ENCODE measurements at places on chromosomes 13 and 19.
A peak's percentile ranks its signal among the peaks of the same experiment; 100 is the strongest.

- no peak for DNase-seq
Observed at GRCh38 chr19:33621811-33622504, at the start of gene CHST8. Gene CHST8 (plus strand): TSS chr19:33621953. CDS start chr19:33689262, 67,309 bp downstream.

- no peak for DNase-seq
Observed at GRCh38 chr13:93653776-93654175, 427.2 kb downstream of the GPC6 start.

- DNase-seq: no peak
Observed at GRCh38 chr13:110965038-110965754, 50.3 kb upstream of the ANKRD10 start.

- no peak for DNase-seq
Observed at GRCh38 chr19:44072543-44073401, 813 bp downstream of the ZNF284 start.

- no peak for DNase-seq
Observed at GRCh38 chr19:38255383-38256014, 675 bp downstream of the PPP1R14A start.

DNA sequence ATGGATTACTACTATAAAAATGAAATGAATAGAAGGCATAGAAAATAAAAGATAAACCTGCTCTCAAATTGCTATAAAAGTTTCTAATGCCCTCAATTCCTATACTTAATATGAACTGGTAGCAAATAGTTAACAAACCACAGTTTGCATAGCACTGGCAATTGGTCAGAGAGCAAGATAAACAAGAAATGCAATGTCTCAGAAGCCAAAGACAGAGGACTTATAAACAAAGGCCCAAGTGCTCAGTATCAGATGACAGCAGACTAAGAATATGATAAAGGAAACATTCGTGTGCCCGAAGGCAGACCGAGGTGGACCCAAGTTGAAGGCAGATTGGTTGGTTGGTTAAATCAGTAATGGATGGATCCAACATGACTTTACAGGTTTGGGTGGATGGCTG, 50.6 kb downstream of the IPO5 start:
- DNase-seq: no peak

GRCh38 chr19:49997709-49998108, 27.5 kb downstream of the VRK3 start:
- DNase-seq: no peak

GRCh38 chr19:4583961-4584669, 24.6 kb upstream of the SEMA6B start:
- DNase-seq: no peak

- DNase-seq: no peak
Observed at GRCh38 chr13:26486550-26486949, 70.9 kb upstream of the WASF3 start.

GRCh38 chr19:56263319-56263718, 9.2 kb upstream of the EDDM13 start:
- DNase-seq: no peak

DNA sequence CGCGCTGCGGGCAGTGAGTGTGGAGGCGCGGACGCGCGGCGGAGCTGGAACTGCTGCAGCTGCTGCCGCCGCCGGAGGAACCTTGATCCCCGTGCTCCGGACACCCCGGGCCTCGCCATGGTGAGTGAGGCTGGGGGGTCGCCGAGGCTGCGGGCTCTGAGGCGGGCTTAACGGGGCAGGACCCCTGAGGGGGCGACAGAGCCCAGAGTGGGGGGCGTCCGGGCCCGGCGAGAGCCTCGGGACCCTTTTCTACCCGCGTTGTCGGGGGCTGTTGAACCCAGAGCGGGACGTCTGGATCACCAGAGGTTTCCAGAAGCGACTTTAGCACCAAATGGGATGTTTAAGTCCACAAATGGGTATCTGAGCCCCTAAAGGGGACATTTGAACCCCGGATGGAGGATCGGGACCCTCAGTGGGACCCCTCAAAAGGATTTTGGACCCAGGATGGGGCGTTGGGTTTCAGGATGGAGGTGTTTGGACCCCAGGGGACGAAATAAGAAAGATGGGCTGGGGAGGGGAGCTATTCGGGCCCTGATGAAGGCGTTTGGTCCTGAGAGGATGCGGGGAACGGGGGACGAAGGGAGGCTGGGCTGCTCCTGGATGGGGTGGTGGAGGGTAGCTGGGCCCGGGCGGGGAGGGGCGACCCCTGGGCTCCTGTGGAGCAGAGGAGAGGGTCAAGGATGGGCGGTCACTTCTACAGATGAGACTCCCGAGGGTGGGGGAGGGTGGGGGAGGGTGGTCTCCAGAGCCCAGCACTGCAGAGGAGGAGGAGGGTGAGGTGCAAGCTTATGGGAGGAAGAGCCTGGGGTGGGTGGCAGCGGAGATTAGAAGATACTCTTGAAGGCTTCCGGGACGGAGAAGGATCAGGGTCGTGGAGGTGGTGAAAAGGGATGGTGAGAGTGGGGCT, at the start of gene CALM3:
TSS of gene CALM3 (plus strand) at position 13 of the 907 bp plus-strand sequence. CDS start at position 118, 105 bp downstream.
- DNase-seq: no peak

GRCh38 chr13:98879957-98880356, 97.9 kb downstream of the DOCK9 start:
- DNase-seq: peak; percentile 54
